ENCODE measurements at places on chromosomes 2 and 18. TPM values are rescaled to one million over a fixed set of nuclear protein-coding genes. Genes with fewer than 3 reads are reported as not detected.
A peak's percentile ranks its signal among the peaks of the same experiment; 100 is the strongest.

DNA sequence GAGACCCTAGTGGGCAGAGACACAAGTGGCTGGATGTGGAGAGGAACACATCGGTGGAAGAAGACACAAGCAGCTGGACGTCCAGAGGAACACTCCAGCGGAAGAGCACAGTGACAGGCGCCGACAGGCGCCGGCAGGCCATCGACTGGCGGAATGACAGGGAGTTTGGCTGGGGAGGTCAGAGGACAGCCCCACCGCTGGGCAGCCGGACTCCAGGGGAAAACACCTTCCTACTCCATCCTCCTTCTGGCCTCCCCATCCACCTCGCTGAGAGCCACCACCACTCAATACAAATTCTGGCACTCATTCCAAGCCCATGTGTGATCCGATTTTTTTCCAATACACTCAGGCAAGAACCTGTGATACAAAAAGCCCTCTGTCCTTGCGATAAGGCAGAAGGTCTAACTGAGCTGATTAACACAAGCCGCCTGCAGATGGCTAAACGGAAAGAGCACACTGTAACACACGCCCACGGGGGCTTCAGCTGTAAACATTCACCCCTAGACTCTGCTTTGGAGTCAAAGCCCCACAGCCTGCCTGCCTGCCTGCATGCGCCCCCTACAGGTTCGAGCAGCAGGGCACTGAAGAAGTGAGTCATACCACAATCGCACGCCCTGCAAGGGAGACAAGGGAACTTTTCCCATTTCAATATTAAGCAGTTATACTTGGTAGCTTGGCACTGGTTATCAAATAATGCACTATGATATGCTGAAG lies 50.2 kb upstream of the LRP1B start:
- no peaks in the 10 kb centered on the region for H3K27me3 ChIP-seq
- no peak overlapping the region for H3K27ac ChIP-seq
- H3K4me1 ChIP-seq = peaks cover 8% of the 10 kb centered on the region
- no peak overlapping the region for H3K4me3 ChIP-seq

GRCh38 chr2:46875226-46875899 lies 40.2 kb downstream of the MCFD2 start:
- no peak overlapping the region for H3K4me3 ChIP-seq
- no peaks in the 10 kb centered on the region for H3K36me3 ChIP-seq
- no peak for DNase-seq

GRCh38 chr2:198296665-198297308 lies 492.4 kb downstream of the PLCL1 start:
- H3K36me3 ChIP-seq = no peaks in the 10 kb centered on the region
- no peak overlapping the region for H3K4me3 ChIP-seq
- no peak overlapping the region for H3K27ac ChIP-seq
- DNase-seq = peak; percentile 64
- H3K4me1 ChIP-seq = no peaks in the 10 kb centered on the region
- peaks cover 21% of the 10 kb centered on the region for H3K27me3 ChIP-seq

GRCh38 chr2:161116509-161116908 lies 43.7 kb upstream of the TANK start:
- H3K4me3 ChIP-seq = no peak overlapping the region
- peaks cover 9% of the 10 kb centered on the region for H3K4me1 ChIP-seq
- H3K27me3 ChIP-seq = no peaks in the 10 kb centered on the region
- H3K27ac ChIP-seq = no peak overlapping the region

DNA sequence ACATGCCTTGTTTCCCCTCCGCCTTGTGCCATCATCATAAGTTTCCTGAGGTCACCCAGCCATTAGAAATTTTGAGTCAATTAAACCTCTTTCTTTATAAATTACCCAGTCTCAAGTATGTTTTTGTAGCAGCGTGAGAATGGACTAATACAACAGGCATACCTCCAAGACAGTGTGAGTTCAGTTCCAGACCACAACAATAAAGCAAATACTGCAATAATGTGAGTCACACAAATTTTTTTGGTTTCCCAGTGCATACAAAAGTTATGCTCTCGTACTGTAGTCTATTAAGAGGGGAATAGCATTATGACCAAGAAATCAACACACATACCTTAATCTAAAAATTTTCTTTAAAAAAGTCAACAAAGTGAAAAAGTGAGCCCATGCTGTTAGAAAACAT lies 217.2 kb downstream of the NR4A2 start:
- peak; percentile 84 for DNase-seq
- peaks cover 18% of the 10 kb centered on the region for H3K4me1 ChIP-seq
- H3K36me3 ChIP-seq = no peaks in the 10 kb centered on the region
- H3K27me3 ChIP-seq = no peaks in the 10 kb centered on the region
- peak overlapping the region; percentile 60 for H3K27ac ChIP-seq
- H3K4me3 ChIP-seq = no peak overlapping the region

DNA sequence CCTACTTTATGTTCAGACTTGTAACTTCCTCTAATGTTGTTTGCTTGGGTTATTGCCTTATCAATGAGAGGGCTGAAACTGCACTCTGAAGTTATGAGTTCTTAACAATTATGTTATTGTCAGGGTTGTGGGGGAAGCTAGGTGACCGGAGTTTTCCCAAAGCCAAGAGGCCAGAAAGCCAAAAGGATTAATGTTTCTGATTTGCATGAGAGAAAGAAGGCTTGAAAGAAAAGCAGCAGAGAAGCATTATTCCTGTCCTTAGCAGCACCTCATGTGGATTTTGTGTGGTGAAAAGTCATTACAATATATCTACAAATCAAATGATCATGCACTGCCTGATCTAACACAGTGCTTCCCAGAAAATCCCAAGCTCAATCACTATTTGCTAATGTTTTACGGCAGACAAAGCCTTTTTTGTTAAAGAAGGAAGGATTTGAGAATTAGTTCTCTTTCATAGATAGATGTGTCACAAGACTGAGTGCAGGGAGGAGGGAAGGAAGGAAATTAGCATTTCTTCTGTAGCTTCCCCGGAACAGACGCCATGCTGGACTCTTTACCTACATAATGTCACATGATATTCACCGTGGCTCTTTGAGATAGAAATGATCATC lies 203.2 kb downstream of the ALK start:
- H3K27me3 ChIP-seq = no peaks in the 10 kb centered on the region
- no peak overlapping the region for H3K27ac ChIP-seq
- no peak overlapping the region for H3K4me3 ChIP-seq

DNA sequence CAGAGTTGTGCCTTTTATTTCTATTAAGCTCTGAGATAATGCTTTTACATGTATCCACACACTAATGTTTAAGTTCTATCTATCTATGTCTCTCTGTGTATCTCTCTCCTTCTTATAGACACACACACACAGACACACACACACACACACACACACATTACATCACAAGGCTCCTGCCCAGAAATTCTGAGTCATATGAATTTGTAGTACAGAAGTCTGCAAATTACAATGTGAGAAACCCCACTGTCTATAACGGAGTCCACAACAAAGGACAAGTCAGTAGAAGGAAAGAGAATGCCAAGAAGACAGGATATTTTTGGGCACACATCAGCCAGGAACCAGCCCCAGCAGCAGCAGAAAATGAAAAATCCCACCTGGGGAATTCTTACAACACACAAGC lies 142.4 kb downstream of the EN1 start:
- no peaks in the 10 kb centered on the region for H3K36me3 ChIP-seq
- no peaks in the 10 kb centered on the region for H3K27me3 ChIP-seq
- H3K4me1 ChIP-seq = peaks cover 14% of the 10 kb centered on the region
- no peak overlapping the region for H3K4me3 ChIP-seq

- H3K4me3 ChIP-seq = no peak overlapping the region
- no peaks in the 10 kb centered on the region for H3K4me1 ChIP-seq
- no peaks in the 10 kb centered on the region for H3K36me3 ChIP-seq
- H3K27ac ChIP-seq = no peak overlapping the region
- no peak for DNase-seq
- H3K27me3 ChIP-seq = peaks cover 43% of the 10 kb centered on the region
These were observed 101.0 kb upstream of the ZNF236 start for GRCh38 chr18:76721207-76721996.

DNA sequence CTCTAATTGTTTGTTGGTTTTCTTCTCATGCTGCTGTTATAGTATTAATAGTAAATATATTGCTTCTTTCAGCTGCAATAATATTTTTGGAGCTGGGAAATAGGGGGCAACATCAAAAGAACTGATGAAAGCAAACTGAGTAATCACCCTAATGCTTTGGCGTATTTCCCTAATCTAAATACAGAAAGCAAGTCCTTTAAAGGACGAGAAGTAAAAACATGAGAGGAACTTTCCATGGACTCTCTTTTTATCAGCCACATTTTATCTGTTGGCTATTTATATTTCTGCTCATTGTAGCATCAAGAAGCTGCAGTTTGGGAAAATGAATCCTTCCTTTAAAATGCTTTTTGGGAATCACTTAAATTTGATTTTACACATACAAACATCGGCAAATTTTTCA lies 139.9 kb upstream of the SLC8A1 start:
- H3K27me3 ChIP-seq = no peaks in the 10 kb centered on the region
- no peaks in the 10 kb centered on the region for H3K4me1 ChIP-seq
- no peak for DNase-seq
- no peaks in the 10 kb centered on the region for H3K36me3 ChIP-seq
- no peak overlapping the region for H3K27ac ChIP-seq
- H3K4me3 ChIP-seq = no peak overlapping the region

GRCh38 chr2:240620859-240621258 lies 4.4 kb upstream of the GPR35 start:
- H3K27ac ChIP-seq = no peak overlapping the region
- H3K27me3 ChIP-seq = no peaks in the 10 kb centered on the region
- DNase-seq = no peak
- H3K4me3 ChIP-seq = no peak overlapping the region
- no peaks in the 10 kb centered on the region for H3K4me1 ChIP-seq

DNA sequence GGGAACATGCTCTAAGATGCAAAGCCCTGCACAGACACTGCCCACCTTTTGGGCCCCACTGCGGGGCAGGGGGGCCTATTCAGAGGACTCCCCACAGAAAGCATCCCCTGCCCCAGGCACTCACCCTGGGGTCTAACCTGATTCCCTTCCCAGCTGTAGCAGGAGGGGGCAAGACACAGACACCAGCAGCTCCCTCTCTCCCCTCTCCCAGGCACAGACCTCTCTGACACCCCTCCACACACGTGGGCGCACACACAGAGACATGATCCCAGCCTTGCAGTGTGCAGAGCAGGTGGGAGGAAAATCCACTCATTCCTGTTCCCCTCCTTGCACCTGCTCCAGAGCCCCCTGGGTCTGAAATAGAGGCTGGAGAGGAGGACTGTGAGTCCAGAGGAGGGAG lies 10.7 kb downstream of the TNS1 start:
- H3K36me3 ChIP-seq = no peaks in the 10 kb centered on the region
- H3K4me1 ChIP-seq = peaks cover 28% of the 10 kb centered on the region
- no peak for DNase-seq
- H3K27ac ChIP-seq = no peak overlapping the region

GRCh38 chr18:47887227-47887626 lies 43.2 kb downstream of the SMAD2 start:
- DNase-seq = no peak
- no peaks in the 10 kb centered on the region for H3K36me3 ChIP-seq
- no peaks in the 10 kb centered on the region for H3K27me3 ChIP-seq
- peaks cover 24% of the 10 kb centered on the region for H3K4me1 ChIP-seq

GRCh38 chr18:56799756-56800155 lies 148.6 kb downstream of the WDR7 start:
- H3K4me3 ChIP-seq = no peak overlapping the region
- no peaks in the 10 kb centered on the region for H3K36me3 ChIP-seq
- peaks cover 24% of the 10 kb centered on the region for H3K4me1 ChIP-seq

- H3K27me3 ChIP-seq = no peaks in the 10 kb centered on the region
- H3K27ac ChIP-seq = no peak overlapping the region
- DNase-seq = no peak
- no peaks in the 10 kb centered on the region for H3K4me1 ChIP-seq
- no peaks in the 10 kb centered on the region for H3K36me3 ChIP-seq
These were observed 8.3 kb upstream of the CHST10 start for GRCh38 chr2:100425573-100426383.

- no peak overlapping the region for H3K27ac ChIP-seq
- no peak overlapping the region for H3K4me3 ChIP-seq
These were observed 860 bp downstream of the CTNNA2 start for GRCh38 chr2:79513711-79514110.

DNA sequence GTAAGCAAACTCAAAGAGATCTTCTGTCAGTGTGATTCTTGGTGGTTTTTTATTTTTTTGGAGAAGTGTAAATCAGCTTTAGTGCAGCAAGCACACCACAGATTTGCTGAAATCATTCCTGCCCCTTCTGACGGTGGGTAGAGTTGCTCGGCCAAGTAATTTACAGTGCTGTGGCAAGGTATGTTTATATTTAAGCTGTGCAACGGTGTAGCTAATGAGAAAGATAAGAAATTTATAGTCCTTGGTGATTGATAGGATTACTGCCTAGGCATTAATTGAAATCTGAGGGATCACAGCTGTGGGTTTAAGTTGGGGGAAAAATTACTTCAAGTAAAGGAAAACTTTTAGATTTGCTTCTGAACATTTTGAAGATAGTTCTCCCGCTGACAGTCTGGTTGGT lies 286.6 kb downstream of the AGAP1 start:
- no peak overlapping the region for H3K27ac ChIP-seq
- no peak for DNase-seq
- H3K27me3 ChIP-seq = no peaks in the 10 kb centered on the region
- no peak overlapping the region for H3K4me3 ChIP-seq
- no peaks in the 10 kb centered on the region for H3K4me1 ChIP-seq
- no peaks in the 10 kb centered on the region for H3K36me3 ChIP-seq

GRCh38 chr2:52210611-52211010 lies 1178.7 kb upstream of the NRXN1 start:
- no peak overlapping the region for H3K4me3 ChIP-seq
- DNase-seq = no peak
- H3K27ac ChIP-seq = no peak overlapping the region
- no peaks in the 10 kb centered on the region for H3K4me1 ChIP-seq

- no peak overlapping the region for H3K4me3 ChIP-seq
- no peak overlapping the region for H3K27ac ChIP-seq
- H3K36me3 ChIP-seq = no peaks in the 10 kb centered on the region
- H3K4me1 ChIP-seq = peaks cover 18% of the 10 kb centered on the region
- no peaks in the 10 kb centered on the region for H3K27me3 ChIP-seq
These were observed 49.0 kb downstream of the PRKRA start for GRCh38 chr2:178401994-178402437.

DNA sequence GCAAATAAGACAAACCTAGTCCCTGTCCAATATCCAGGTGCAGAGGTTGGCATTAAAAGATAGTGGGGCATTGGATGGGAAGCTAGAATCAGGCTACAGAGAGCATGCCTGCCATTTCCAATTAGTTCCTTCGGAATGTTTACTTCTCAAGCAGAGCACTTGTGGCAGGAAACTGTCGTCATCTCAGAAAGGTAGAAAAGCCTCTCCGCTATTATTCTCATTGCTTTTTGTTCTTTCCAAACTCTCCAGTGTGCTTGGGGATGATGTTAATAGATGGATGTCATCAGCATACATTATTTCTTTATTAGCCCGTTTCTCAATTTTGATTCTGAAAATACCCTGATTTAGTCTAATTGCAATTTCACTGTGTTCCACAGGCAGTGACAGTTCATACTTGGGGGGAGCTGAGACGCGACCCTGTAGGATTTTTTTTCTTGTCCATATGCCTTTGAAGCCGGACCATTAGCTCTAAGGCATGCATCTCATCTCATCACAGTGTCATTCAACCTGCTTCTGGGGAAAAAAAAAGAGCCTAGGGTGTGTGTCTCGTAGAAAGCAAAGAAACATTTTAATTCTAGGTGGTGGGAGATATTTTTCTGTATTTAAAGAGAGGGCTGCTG lies 7.7 kb downstream of the ASB18 start:
- no peaks in the 10 kb centered on the region for H3K36me3 ChIP-seq
- no peak overlapping the region for H3K27ac ChIP-seq
- no peaks in the 10 kb centered on the region for H3K4me1 ChIP-seq
- DNase-seq = no peak

The MARCO gene
- not detected for total RNA-seq

The CYP1B1 gene
- total RNA-seq = 37.2 TPM

The RESP18 gene
- total RNA-seq = not detected

The AQP4 gene
- total RNA-seq = not detected

The DOK6 gene
- not detected for total RNA-seq

The SCN2A gene
- 0.46 TPM for total RNA-seq

The CCDC102B gene
- 2.2 TPM for total RNA-seq

The INPP4A gene
- 23.4 TPM for total RNA-seq

The CD8A gene
- not detected for total RNA-seq

The COBLL1 gene
- 3.6 TPM for total RNA-seq

The KRTCAP3 gene
- not detected for total RNA-seq

The ICA1L gene
- 1.3 TPM for total RNA-seq
